ENCODE measurements at places on chromosomes 4 and X. TPM values are rescaled to one million over a fixed set of nuclear protein-coding genes. Genes with fewer than 3 reads are reported as not detected.

DNA sequence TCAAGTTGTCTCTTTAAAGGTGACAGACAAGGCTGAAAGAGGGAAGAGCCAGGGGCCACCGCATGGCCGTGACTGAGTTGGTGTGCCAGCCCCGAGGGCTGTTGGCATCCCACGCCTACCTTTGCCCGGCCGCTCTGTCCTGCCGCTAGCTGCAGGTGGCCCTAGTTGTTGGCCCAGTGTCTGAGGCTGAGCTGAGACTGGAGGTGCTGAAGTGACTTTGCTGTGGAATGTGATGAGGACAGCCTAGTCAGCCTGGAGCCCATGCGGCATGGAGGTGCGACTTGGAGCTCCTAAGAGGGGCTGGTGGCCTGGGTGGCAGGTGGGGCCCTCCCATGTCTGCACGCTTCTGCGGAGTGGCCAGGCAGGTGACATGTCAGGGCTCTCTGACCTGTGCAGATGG is 6.6 kb downstream of the TADA2B start:
- no peak for DNase-seq

DNA sequence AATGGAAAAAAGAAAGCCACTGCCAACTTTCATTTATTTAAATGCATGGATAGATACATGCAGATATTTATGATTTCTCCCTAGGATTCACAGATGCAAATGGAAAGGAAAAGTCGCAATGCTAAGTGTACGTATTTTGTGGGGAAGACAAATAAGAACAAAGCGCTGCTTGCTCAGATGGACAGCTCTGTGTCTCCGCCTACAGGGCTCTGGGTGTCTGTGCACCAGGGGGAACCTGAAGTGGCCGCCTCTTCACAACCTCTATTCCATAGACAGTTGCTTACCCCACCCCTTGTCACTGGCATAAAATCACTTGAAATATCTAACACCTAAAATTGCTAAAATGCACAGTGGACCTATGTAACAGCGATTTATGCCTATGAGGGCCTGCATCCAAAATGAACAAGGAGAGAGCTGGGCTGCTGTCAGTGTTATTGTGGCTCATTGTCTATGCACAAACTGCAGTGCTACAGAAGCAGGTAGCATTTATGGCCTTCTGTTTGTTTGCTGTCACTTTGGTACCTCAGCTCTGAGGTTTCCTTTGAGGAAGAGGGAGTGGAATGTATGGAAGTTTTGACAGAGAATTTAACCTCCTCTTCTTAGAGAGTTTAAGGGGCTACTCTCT is 58.6 kb upstream of the PAGE1 start:
- peak; percentile 35 for DNase-seq

GRCh38 chrX:24203072-24203808 is 53.7 kb downstream of the ZFX start:
- no peak for DNase-seq

GRCh38 chrX:132488180-132488705 is 595 bp downstream of the MBNL3 start:
- DNase-seq, result no peak

DNA sequence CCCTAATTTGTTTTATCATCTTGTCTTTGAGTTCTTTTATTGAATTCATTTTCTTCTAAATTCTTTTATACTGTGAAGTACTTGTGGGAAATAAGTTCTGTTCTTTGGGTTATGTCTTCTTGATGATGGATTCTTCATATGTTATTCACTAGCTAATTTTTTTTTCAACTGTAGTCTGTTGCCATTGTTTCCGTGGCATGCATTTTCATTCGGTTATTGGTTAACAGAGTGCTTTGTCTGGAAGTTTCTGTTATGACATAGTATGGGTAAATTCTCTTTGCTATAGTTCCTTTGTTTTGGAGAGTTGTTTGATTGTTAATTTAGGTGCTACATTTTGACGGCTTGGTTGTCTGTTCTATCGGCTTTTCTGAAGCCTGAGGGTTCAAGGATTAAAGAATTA is 184.9 kb upstream of the AADAT start:
- no peak for DNase-seq

DNA sequence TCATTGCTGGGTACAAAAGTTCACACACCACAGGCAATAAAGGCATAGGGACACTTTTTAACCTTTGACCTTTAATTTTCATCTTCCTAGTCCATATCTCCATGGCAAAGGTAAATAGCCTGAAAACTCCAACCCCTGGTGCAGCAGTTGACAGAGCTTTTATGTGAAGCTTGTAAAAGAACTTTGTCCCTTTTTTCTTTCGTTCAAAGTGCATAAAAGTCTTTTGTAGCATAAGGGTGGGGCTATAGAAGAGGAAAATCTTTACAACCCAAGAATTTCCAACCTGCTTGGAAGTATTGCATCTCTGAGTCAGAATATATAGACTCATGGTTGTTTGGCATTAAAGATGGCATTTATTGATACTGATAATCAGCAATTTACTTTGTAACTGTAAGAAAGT is 20.4 kb downstream of the POF1B start:
- peak; percentile 76 for DNase-seq

GRCh38 chrX:47078129-47079043 is at the start of gene RGN:
Gene RGN (plus strand): TSS chrX:47078443. CDS start chrX:47081145, 2,702 bp downstream.
- peak; percentile 58 for DNase-seq

- no peak for DNase-seq
Measured at GRCh38 chr4:147084861-147085260, 139.2 kb upstream of the TTC29 start.

DNA sequence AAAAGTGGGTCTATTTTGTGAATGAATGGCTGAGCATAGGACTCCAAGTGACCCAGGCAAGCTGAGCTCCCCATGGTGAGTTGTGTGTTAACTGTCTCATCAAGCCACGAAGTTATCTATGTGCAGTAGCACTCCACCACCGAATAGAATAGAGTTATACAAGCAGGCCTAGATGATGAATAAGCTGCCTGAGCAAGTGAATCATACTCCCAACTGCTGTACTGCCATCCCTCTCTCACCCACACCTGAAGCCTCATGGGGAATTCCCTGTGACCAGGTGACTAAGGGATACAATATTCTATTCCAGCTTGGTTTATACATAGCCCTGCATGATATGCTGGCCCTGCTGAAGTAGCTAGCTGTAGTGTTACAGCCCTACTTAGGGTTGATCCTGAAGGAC is 38.7 kb downstream of the KDM5C start:
- DNase-seq, result no peak

GRCh38 chr4:67325791-67326190 is 219.5 kb downstream of the CENPC start:
- DNase-seq, result no peak

DNA sequence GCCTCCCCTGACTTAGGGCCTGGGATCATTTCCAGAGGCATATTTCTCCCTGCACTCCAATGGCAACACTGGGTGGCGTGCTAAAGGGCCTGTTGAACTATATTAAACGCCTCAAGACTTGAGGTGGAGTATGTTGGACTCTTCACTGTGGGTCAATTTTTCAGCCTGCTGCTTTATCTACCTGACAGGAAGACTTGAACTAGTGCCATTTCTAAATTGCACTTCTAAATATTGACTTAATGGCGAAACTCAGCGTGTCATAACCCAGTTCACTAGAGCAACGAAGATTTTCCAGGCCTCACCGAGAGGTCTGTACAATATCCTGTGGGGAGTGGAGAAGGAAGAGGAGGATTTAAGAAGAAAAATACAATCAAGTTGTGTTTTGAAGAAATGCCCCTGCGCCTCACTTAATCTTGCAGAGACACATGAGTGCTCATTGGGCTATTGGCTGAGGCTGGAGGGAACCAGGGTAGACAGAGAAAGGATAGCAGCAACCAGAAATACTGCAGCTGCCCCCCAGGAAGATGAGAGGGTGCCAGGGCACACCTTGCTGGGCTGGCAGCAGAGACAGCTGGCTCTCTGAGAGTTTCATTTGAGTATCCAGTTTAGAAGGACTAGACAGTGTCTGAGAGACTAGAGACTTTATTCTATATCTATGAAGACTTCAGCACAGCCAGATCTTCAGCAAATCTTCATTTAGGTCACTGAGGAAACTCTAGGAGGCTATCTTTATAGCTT is 67.4 kb downstream of the ENPP6 start:
- DNase-seq, result no peak

DNA sequence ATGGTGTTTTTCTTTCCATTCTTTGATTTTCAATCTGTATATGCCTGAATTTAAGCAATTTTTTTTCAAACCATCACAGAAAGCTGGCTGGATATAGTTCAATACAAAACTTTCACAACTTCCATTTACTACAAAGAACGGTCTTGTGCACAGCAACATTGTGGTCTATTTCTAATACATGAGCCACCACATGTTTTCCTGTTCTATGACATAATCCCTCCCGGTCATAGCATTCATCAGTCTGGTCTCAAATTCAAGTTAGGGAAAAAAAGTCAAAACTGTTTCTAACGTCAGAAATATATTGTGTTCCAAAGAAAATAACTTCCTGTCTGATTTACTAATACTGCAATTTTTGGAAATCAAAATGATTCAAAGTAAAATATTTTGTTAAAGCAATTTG is 7.5 kb upstream of the CXCL6 start:
- DNase-seq, result no peak

- DNase-seq, result no peak
Measured at GRCh38 chrX:30170900-30171299, 44.5 kb upstream of the MAGEB2 start.

GRCh38 chr4:177841258-177841657 is 399.0 kb upstream of the AGA start:
- DNase-seq, result no peak

DNA sequence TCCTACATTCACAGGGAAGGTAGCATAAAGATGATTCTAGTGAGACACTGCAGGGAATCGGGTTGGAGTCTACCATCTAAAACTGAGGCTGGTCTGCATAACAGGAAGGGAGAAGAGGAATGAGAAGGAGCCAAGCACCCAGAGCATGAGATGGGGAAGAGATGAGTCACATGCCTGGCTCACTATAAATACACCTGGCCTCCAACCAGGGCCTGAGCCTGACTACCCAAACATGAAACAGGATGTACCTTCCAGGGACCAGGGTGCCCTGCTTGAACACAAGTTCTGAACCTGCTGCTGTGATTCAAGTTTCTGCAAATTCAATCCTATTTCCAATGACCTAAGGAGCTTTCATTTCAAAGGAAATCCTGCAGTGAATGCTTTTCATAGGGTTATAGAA is 24.9 kb downstream of the CD99L2 start:
- no peak for DNase-seq

DNA sequence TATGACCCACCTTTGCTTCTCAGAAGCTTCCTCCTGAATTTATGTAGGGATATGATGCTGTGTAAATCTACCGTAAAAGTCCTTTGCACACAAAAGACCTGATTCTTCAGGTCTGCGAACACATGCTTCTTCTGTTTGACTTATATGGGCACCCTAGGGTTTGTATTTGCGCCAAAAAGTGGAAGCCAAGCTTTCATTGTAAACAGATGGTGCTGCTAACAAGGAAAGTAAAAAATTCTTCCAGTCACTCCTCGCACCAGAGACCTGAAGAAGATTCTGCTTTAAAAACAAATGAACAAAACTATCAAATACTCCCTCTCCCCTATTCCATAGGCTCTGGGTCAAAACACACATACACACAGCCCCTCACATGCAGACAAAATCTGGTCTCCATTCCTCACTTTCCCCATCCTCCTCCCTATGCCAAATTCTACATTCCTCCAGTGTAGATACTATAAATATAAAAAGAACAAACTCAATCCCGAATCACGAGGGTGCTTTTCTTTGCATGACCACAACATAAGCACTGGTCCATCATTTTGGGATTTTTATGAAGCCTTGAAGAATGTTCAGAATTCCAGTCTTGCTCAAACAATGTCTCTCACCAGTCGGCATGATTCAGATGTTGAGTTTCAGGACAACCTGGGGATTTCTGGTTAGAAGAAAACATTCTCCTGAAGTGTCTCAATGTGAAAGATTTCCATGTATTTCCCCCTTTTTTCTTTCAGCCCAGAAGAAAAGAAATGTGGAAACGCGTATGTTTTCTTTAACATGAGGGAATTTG is 125.1 kb downstream of the PALLD start:
- no peak for DNase-seq

GRCh38 chr4:20383969-20384368 is 132.3 kb downstream of the SLIT2 start:
- no peak for DNase-seq

GRCh38 chr4:78775303-78776078 is 659 bp upstream of the BMP2K start:
- DNase-seq, result peak; percentile 86

- no peak for DNase-seq
Measured at GRCh38 chr4:82988323-82988832, 22.2 kb downstream of the LIN54 start.

GRCh38 chrX:63282828-63283227 is 68.3 kb downstream of the SPIN4 start:
- no peak for DNase-seq

DNA sequence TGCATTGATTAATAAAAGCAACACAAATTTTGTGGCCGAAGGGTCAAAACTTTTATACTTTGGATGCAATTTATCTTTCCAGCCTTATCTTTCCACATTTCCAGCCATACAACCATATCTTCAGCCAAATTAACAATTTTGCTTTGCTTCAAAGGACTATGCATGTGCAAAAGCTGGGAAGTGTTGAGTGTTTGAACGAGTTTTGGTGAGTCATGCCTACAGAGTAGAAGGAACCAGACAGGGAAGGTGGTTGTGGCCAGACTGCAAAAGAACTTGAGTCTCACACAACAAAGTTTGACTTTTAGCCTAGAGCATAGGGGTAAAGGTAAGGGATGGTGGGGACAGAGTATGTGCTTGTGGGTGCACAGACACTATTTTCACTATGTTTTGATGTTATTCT is 53.0 kb upstream of the GABRA2 start:
- no peak for DNase-seq

- DNase-seq, result no peak
Measured at GRCh38 chr4:73619346-73619745, 890 bp downstream of the RASSF6 start.

DNA sequence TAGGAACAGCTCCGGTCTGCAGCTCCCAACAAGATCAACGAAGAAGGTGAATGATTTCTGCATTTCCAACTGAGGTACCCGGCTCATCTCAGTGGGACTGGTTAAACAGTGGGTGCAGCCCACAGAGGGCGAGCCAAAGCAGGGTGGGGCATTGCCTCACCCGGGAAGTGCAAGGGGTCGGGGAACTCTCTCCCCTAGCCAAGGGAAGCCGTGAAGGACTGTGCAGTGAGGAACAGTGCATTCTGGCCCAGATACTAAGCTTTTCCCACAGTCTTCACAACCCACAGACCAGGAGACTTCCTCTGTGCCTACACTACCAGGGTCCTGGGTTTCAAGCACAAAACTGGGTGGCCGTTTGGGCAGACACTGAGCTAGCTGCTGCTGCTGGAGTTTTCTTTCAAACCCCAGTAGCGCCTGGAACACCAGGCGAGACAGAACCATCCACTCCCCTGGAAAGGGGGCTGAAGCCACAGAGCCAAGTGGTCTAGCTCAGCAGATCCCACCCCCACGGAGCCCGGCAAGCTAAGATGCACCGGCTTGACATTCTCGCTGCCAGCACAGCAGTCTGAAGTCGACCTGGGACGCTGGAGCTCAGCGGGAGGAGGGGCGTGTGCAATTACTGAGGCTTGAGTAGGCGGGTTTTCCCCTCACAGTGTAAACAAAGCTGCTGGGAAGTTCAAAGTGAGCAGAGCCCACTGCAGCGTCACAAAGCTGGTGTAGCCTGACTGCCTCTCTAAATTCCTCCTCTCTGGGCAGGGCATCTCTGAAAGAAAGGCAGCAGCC is 84.6 kb downstream of the THOC2 start:
- DNase-seq, result peak; percentile 67

The SEPTIN11 gene
- 119 TPM for total RNA-seq

The PDE5A gene
- 10.8 TPM for total RNA-seq

The APOOL gene
- total RNA-seq, result 21.8 TPM

The C1QTNF7 gene
- total RNA-seq, result not detected

The MTNR1A gene
- not detected for total RNA-seq

The PPP1R2C gene
- total RNA-seq, result not detected

The STPG2 gene
- not detected for total RNA-seq

Measured in Caco-2 (cell line).